Brain microvascular endothelial cell (primary cell): ENCODE measurements at places on chromosomes 1 and 21.

DNA sequence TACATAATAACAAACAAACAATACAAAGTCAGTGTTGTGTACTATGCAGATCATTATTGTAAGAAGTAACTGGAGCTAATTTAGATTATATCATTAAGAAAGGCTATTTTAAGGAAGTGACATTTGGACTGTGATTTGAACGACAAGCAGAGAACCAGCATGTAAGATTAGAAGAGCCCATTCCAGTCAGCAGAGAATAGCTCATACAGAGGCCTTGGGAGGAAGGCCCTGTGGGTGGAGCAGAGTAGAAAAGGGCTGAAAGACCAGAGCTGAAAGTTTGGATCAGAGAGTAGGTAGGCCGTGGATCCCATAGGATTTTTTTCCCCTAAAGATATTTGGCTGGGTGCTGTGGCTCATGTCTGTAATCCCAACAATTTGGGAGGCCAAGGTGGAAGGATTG is 190.1 kb downstream of the OMA1 start:
- DNase-seq: no peak

DNA sequence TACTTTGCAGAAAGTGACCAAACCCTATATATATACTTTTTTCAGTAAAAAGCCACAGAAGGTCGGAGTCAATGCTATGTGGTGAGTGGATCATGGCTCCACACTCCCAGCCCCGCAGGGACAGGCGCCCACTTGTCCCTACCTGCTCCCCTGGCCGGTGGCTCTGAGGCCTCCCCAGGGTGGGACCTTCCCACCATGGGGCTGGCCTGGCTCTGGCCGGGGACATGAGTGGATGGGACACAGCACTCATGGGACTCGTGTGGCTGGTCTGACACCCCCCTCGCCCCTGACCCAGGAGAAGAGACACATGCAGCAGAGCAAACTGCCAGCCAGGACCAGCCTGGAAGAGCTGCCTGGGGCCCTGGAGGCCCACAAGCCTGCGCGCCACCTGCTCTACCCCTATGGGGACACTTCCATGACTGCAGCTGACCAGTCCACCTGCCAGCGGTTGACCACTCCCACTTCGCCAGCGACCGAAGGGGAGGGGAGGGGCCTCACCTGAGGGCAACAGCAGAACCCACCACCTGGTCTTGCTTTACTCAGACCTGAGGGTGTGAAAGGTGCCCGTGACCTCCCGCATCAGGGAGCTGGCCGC is 2.2 kb downstream of the SPATC1L start:
- no peak for DNase-seq

DNA sequence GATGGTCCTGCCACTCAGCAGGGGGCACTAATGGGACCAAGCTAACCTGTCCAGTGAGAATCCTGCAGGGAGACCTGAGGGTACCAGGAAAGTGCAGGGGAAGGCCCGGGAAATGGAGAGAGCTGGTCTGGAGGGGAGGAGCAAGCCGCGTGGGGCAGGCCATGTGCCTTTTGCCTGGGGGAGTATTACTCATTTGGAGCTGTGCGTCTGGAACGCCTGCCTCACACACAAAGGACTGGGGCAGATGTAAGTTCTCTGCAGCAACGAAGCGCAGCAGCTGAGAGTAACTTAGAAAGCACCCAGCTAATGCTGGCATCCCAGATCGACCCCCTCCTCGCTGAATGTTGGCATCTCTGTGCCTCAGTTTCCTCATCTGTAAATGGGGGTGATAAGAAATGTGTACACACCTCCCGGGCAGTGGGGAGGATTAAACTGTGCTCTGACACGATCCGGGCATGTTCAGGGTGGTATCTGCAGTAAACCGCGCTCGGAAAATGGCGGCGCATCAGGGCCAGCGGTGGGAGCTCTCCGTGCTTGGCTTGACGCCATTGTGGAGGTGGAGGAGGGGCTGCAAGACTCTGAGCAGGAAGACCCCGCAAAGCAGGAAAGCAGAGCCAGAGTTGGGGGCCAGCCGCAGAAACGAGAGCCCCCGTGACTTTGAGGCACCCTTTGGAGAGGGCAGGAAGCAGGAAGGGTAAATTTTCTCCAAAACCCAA is 212.5 kb downstream of the NPHP4 start:
- DNase-seq: no peak

DNA sequence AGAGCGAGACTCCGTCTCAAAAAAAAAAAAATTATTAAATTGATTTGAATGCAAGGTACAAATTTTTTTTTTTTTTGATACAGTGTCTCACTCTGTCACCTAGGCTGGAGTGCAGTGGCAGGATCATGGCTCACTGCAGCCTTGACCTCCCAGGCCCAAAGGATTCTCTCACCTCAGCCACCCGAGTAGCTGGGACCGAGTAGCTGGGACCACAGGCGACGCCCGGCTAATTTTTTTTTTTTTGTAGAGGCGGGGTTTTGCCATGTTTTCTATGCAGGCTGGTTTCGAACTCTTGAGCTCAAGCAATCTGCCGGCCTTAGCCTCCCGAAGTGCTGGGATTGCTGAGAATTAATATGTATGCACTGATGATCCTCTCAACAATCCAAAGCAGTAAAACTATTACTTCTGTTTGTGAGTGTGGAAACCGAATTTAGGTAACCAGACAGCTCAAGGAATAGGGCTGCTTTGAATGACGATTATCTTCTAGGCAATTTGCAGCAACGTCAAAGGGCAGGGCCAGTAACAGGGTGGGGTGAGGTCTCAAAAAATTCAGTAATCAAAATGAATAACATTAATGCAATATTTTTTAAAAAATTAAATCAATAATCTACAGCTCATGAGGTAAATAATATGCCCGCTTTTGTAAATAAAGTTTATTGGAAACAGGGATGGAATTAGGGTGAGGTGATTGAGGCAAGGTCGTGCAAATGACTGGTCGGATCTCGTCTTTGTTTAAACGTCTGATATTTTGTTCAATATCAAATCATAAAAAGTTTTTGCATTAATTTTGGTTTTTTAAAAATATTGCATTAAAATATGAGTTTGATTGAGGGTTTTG is 1.2 kb downstream of the CLSPN start:
- no peak for DNase-seq
